CD4-positive, alpha-beta T cell (primary cell): ENCODE measurements at places on chromosomes 12 and 14.

- no peak for DNase-seq
- no peaks in the 10 kb centered on the region for H3K27me3 ChIP-seq
- H3K36me3 ChIP-seq: peaks cover 10% of the 10 kb centered on the region
- H3K27ac ChIP-seq: no peak overlapping the region
- H3K4me1 ChIP-seq: no peaks in the 10 kb centered on the region
These were observed 71.5 kb downstream of the POLR3B start for GRCh38 chr12:106429043-106429552.

GRCh38 chr12:119989361-119989730 is 310 bp downstream of the BICDL1 start:
- H3K27me3 ChIP-seq: no peaks in the 10 kb centered on the region
- peak overlapping the region; percentile 54 for H3K4me3 ChIP-seq
- peaks cover 14% of the 10 kb centered on the region for H3K36me3 ChIP-seq
- H3K4me1 ChIP-seq: peaks cover 24% of the 10 kb centered on the region
- DNase-seq: no peak
- peak overlapping the region; percentile 63 for H3K27ac ChIP-seq

DNA sequence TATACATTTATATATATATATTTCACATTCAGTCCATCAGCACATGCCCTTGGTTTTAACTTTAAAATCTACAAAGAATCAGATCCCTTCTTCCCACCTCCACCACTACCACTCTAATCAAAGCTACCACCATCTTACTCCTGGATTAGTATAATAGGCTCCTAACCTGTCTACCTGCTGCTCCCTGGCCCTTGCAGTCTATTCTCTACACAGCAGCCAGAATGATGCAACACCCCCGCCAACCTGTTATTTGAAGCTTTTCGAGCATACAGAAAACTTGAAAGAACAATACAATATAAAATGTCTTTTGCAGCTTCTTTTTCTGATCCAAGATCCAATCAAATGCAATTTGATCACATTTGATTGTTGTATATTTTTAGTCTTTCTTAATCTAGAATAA is 165.9 kb upstream of the HMGA2 start:
- no peak for DNase-seq
- no peaks in the 10 kb centered on the region for H3K36me3 ChIP-seq
- no peak overlapping the region for H3K27ac ChIP-seq
- H3K27me3 ChIP-seq: no peaks in the 10 kb centered on the region

DNA sequence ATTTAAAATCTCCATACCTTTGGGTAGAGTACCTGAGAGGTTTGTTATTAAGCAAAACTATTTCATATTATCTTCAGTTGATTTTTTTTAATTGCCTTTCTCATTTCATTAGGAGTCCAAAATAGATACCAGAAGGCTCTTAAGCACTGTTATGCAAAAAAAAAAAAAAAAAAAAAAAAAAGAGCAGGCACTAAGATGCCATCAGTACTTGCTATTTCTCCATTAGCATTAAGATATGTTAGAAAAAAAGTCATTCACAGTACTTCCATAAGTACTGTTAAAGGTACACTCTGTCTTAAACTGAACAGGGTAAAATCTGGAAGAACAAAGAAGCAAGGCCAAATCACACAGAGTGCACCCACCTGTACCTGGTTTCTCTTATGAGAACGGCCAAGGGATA is 57.2 kb downstream of the SETD3 start:
- no peak overlapping the region for H3K27ac ChIP-seq
- H3K4me3 ChIP-seq: no peak overlapping the region
- no peaks in the 10 kb centered on the region for H3K4me1 ChIP-seq
- no peak for DNase-seq

DNA sequence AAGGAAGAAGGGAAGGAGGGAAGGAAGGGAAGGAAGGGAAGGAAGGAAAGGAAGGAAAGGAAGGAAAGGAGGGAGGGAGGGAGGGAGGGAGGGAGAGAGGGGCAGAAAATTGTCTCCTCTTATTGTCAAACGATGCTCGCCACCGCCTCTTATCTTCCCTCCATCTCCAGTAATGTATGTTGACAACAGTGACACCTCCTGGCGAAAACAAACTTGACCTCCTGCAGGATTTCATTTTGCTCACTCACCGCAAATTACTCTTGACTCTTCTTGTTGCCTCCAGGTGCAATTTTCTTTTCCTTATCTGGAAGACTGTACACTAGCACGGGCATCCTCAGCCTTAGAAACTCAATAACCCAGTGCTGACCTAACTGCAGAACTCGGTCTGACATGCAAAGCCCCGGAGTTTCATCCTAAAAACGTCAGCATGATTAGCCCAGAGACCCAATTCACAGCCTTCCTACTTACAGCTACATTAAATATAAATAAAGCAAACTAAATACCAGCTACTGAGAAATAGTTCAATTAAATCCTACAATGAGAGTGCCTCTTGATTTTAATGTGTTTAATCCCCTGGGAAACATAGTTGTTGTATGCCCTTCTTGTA is 512.4 kb upstream of the TMPO start:
- no peaks in the 10 kb centered on the region for H3K36me3 ChIP-seq
- H3K4me3 ChIP-seq: no peak overlapping the region
- no peak overlapping the region for H3K27ac ChIP-seq
- peaks cover 6% of the 10 kb centered on the region for H3K27me3 ChIP-seq
- no peaks in the 10 kb centered on the region for H3K4me1 ChIP-seq
